ENCODE measurements at places on chromosomes 7 and 10.

GRCh38 chr10:110225441-110225755 lies 18.0 kb downstream of the MXI1 start:
- no peak for DNase-seq

DNA sequence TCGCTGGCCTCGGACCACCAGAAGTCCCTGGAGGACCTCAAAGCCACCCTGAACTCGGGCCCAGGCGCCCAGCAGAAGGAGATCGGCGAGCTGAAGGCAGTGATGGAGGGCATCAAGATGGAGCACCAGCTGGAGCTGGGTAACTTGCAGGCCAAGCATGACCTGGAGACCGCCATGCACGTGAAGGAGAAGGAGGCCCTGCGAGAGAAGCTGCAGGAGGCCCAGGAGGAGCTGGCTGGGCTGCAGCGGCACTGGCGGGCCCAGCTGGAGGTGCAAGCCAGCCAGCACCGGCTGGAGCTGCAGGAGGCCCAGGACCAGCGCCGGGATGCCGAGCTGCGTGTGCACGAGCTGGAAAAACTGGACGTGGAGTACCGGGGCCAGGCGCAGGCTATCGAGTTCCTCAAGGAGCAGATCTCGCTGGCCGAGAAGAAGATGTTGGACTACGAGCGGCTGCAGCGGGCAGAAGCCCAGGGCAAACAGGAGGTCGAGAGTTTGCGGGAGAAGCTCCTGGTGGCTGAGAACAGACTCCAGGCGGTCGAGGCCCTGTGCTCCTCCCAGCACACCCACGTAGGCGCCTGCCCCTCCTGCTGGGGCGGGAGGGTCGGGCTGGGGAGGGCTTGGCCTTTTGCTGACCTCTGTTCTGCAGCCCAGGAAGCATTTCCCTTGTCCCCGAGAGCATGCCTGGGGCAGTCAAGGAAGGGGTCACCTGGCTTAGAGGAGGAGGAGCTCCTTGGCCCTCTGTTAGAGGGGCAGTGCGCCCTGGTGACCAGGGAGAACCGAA lies 77.3 kb upstream of the GTF2IRD1 start:
- no peak for DNase-seq

GRCh38 chr7:55432939-55433784 lies 68.0 kb downstream of the LANCL2 start:
- no peak for DNase-seq

- no peak for DNase-seq
Measured at GRCh38 chr10:118439824-118440223, 97.7 kb upstream of the FAM204A start.

DNA sequence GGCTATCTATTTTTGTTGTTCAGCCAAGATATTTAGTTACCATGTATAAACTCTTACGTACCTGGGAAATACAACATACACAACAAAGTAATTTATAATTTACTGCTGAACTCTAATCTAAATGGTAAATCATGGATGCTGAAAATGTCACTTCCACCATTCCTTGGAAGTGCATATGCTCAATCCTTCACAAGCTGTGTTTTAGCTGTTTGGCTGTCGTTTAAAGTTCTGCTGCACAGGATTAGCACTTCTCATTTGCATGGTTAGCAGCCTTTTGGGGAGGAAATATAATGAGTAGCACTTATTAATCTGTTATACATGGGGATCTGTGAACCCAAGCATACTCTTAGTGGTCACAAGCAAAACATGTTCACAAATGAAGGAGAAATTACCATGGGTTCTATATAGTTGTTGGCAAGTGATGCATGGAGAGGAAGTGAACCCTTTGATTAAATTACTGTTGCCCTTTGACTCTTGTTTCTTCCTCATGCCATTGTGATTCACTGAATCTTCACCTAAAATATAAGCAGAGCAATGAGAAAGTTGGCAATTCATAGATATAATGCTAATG lies 18.5 kb downstream of the PIK3CG start:
- no peak for DNase-seq
